Activated T-helper 1 cell treated with anti-CD3 and anti-CD28 coated beads, Interleukin-12 subunit alpha, Interleukin-12 subunit beta, Interleukin-2, Interleukin-4 antibody, amounts not matched to agents 30 ng/mL and 10 ng/mL and 1 ng/mL, durations not matched to agents 14 hours and 24 hours and 36 hours (primary cell): ENCODE measurements at places on chromosomes 16 and 17. TPM values are rescaled to one million over a fixed set of nuclear protein-coding genes. Genes with fewer than 3 reads are reported as not detected.

The NHLRC4 gene
- 1.0 and 1.2 TPM in 2 replicates for total RNA-seq

The ZNF750 gene
- not detected in 2 replicates for total RNA-seq

The WFIKKN1 gene
- total RNA-seq: 0.34 and 0.44 TPM in 2 replicates

The AIPL1 gene
- not detected in 2 replicates for total RNA-seq

The CA5A gene
- total RNA-seq: 0.13 TPM in 1 of 2 replicates, not detected in the other

DNA sequence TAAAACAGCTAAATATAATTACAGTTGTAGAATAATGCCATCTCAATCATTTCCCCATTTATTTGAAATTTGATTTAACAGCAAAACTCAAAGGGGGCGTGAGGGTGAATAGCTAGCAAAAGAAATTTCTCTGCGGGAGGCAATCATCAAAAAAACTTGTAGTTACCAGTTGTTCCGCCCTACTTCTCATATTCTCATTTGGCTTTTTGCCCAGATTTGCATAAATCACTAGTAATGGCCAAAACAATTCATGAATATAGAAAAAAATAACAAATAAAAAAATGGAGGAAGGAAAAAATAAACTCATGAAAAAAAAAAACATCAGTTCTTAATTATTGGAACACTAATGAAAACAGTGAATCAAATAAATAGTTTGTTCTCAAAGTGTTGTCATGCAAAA, 722.6 kb upstream of the KIF2B start:
- no peak overlapping the region for H3K4me3 ChIP-seq
- H3K27ac ChIP-seq: no peak overlapping the region
- no peaks in the 10 kb centered on the region for H3K4me1 ChIP-seq
- no peak for DNase-seq

DNA sequence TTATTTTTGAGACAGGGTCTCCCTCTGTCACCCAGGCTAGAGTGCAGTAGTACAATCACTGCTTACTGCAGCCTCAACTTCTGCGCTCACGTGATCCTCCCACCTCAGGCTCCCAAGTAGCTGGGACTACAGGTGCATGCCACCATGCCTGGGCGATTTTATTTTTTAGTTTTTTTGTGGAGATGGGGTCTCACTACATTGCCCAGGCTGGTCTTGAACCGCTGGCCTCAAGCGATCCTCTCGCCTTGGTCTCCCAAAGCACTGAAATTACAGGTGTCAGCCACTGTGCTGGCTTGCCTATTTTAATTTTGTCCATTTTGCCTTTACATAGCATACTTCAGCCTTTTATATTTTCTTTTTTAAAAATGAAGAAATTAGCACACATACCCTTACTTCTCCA, 51.2 kb downstream of the TTC19 start:
- H3K36me3 ChIP-seq: peaks cover 52% of the 10 kb centered on the region
- no peak overlapping the region for H3K27ac ChIP-seq
- H3K4me1 ChIP-seq: peaks cover 17% of the 10 kb centered on the region
- no peak overlapping the region for H3K4me3 ChIP-seq
- no peaks in the 10 kb centered on the region for H3K27me3 ChIP-seq
- DNase-seq: no peak

DNA sequence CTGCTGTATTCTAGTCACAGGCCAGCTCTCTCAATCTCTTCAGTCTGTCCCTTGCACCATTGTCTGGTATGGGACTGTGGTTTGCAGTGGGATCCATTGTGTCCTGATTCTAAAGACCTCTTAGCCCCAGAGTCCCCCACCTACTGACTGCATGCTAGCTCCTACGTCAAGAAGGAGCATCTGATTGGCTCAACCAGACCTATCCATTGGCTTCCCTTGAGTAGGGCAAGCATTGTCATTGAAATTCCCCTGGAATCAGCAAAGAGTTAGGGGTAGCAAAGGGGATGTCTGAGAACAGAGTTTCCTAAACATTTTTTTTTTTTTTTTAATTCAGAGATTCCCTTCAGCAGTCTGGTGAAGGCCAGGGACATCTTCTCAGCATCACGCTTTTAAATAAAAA, 175.3 kb upstream of the MPHOSPH6 start:
- no peak overlapping the region for H3K27ac ChIP-seq
- no peak for DNase-seq
- peaks cover 3% of the 10 kb centered on the region for H3K27me3 ChIP-seq
- H3K4me3 ChIP-seq: no peak overlapping the region
- no peaks in the 10 kb centered on the region for H3K4me1 ChIP-seq

- DNase-seq: no peak
- H3K4me1 ChIP-seq: no peaks in the 10 kb centered on the region
- H3K27ac ChIP-seq: no peak overlapping the region
- H3K36me3 ChIP-seq: no peaks in the 10 kb centered on the region
These were observed 215.8 kb downstream of the CDH8 start for GRCh38 chr16:61820398-61820797.

DNA sequence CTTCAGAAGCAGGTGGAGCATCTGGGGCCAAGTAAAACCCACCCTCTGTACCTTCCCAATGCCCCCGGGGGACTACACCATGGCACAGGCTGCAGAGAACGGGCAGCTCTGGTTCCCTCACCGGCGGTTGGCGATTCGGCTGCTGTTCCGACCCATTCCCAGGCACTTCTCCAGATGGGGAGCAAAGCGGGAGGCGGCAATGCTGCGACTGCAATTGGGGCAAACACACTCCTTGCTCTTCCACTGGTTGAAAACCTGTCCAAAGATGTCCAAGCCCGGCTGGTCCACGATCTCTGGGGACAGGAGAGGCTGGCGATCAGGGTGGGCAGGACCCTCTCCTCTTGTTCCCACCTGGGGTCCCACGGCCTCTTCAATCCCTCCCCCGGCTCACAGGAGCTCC, 2.6 kb downstream of the ATXN7L3 start:
- H3K27ac ChIP-seq: peak overlapping the region; percentile 84
- no peak overlapping the region for H3K4me3 ChIP-seq
- no peaks in the 10 kb centered on the region for H3K27me3 ChIP-seq
- H3K4me1 ChIP-seq: peaks cover 23% of the 10 kb centered on the region
- peaks cover 34% of the 10 kb centered on the region for H3K36me3 ChIP-seq
- no peak for DNase-seq

DNA sequence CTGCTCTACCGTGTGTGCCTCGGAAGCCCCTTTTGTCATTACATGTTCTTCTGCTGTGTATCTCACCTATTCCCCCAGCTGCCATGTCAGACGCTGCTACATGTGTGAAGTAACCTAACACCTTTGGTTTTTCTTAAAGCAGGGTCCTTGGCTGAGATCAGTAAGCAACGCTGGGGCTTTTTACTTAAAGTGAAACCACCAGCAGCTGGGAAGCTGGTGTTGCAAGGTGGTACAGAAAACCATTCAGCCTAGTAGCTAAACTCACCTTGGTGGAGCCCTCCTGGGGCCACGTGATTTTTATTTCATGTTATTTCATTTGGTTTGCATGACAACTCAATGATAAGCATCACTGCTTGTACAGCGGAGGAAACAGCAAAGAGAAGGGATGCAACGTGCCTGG, 62.6 kb downstream of the PLCG2 start:
- no peak overlapping the region for H3K4me3 ChIP-seq
- H3K27ac ChIP-seq: no peak overlapping the region
- peaks cover under 1% of the 10 kb centered on the region for H3K36me3 ChIP-seq
- peaks cover 19% of the 10 kb centered on the region for H3K4me1 ChIP-seq

DNA sequence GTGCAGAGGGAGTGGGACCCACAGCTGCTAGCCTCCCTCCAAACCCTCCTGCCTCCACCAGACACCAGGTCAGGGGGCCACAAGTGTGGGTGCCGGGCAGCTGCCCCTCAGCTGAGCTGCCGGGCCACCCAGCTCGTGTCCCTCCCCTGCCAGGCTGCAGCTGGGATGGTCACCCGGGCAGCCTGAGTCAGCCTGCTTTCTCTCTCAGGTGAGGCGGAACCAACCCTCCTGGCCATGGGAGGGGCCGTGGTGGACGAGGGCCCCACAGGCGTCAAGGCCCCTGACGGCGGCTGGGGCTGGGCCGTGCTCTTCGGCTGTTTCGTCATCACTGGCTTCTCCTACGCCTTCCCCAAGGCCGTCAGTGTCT, 6.9 kb downstream of the SLC16A3 start:
- DNase-seq: no peak
- H3K36me3 ChIP-seq: peaks cover 9% of the 10 kb centered on the region
- no peak overlapping the region for H3K4me3 ChIP-seq
- no peak overlapping the region for H3K27ac ChIP-seq

- no peaks in the 10 kb centered on the region for H3K36me3 ChIP-seq
- H3K27me3 ChIP-seq: no peaks in the 10 kb centered on the region
- H3K27ac ChIP-seq: no peak overlapping the region
- H3K4me1 ChIP-seq: no peaks in the 10 kb centered on the region
- no peak overlapping the region for H3K4me3 ChIP-seq
These were observed 59.9 kb upstream of the GRIN2A start for GRCh38 chr16:10242097-10242496.

DNA sequence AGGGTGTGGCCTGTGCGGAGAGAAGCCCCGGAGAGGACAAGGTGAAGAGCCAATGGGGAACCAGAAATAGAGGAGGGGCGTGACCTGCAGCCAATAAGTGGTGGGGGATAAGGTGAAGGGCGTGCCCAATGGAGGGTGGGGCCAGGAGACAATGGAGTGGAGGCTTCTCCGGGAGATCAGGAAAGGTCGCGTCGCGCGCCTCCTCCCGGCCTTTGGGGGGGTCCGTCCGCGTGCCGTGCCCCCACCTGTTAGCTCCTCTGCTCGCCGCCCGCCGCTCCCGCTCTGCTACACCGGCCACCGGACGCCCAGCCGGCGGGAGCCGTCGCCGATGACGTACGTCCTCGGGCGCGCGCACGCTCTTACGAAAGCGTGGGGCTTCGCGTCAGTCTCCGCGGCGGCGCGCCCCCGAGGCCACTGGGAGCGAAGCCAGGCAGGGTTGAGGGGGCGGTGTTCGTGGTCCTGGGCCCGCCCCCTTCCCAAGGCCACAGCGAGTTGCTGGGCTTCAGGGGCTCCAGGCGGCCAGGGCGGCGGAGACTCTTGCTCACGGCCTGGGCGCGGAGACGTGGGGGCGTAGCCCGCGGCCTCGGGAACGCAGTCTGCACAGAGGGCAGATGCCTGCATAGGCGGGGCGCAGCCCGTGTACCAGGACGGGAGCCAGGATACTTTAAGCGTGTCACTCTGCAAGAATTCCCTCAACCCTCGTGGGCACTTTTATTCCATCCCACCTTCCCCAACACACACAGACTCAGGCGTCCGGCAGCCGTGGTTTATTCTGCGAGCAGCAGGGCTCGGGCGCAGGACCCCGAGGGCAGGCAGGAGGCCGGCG, at the start of gene MATCAP1:
Gene MATCAP1, minus strand, starts transcription at position 337 of the 826 bp plus-strand sequence. CDS start 3,353 bp downstream, outside the sequence.
- DNase-seq: peak; percentile 94
- peak within 1 kb of the TSS; percentile 62 for H3K4me3 ChIP-seq

DNA sequence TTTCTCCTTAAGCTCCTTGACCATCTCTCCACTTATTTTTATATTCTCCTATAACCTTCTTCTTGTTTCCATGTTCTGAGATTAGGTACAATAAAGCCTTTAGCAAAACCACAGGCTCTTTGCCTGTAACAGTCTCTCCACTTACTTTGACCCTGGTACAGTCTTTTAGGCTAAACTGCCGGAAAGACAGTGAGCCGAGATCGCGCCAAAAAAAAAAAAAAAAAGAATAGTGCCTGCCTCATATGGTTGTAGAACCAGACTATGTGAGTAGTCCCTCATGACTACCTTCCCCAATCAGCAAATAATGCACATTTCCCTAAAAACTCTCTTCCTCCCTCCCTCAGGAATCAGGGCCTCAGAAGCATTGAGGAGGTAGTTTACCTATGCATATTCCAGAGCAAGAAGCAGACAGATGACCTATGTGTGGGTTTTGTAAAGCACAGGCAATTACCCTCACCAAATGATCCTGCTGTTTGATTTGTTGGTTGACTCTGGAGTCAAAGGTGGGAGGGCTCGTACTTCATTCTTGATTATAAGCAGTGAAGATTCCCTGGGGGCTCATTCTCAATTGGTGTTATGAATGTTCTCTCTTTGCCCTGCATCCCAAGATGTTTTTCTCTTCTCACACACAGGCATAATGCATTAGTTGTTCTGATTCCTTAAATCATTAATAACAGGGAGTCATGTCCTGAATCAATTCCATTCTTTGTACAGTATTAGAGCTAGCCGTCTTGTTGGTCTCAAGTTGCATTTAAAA, 8.9 kb upstream of the NME1 start:
- no peak overlapping the region for H3K27ac ChIP-seq
- no peak for DNase-seq
- no peaks in the 10 kb centered on the region for H3K36me3 ChIP-seq
- H3K27me3 ChIP-seq: no peaks in the 10 kb centered on the region
